ENCODE measurements at places on chromosomes 5 and 9.

GRCh38 chr5:142946547-142947426, 176.6 kb downstream of the ARHGAP26 start:
- DNase-seq = no peak

- no peak for DNase-seq
These were observed 232.8 kb downstream of the PDE4D start for GRCh38 chr5:59660737-59661136.

DNA sequence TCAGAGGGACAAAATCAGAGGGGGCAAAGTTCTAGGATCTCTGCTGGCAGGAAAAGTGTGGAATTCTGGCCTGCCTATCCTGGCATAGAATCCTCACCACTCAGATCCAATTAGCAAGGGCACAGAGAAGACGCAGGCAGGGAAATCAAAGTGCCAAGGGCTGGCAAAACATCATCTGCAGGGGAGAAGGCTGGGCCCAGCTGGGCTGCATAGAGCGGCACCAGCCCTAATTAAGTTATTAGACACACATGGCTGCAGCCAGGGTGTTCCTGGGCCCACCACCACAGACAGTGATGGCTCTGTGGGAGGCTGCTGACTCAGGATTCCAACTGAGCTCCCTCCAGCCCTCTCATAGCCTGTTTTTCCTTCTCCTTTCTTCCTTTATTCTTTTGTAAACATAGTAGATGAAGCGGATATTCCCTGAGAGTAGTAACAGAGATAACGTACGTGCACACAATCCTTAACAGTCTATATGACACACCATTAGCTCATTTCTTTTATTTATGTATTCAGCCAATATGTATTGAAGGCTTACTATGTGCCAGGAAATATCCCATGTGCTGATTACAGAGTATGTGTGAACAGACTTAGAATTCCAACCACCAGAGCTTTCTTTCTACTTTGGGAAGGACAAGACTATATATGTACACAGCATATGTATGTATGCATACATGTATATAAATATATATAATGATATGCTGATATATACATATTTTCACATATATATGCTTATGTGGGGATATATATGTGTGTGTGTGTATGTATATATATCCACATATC, 236.1 kb downstream of the ASTN2 start:
- peak; percentile 16 for DNase-seq

DNA sequence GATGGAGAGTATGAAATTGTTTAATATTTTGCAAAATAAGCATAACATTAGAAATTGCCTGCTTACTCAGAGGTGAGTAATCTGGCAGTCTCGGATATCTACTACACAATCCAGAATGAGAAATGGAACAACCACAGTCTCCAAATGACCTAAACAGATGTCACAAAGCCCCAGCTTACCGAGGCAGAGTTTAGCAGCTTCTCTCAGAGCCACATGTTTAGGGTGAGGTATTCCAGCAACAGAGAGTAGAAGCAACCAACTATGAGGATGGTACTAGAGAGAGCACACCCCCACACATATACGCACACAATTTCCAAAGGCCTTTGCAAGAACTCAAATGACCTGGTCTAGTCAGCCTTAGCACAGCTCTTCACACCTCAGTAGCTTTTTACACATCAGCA, 122.7 kb upstream of the LPAR1 start:
- no peak for DNase-seq

- peak; percentile 30 for DNase-seq
These were observed 539 bp downstream of the ARRDC3 start for GRCh38 chr5:91382530-91383026.

DNA sequence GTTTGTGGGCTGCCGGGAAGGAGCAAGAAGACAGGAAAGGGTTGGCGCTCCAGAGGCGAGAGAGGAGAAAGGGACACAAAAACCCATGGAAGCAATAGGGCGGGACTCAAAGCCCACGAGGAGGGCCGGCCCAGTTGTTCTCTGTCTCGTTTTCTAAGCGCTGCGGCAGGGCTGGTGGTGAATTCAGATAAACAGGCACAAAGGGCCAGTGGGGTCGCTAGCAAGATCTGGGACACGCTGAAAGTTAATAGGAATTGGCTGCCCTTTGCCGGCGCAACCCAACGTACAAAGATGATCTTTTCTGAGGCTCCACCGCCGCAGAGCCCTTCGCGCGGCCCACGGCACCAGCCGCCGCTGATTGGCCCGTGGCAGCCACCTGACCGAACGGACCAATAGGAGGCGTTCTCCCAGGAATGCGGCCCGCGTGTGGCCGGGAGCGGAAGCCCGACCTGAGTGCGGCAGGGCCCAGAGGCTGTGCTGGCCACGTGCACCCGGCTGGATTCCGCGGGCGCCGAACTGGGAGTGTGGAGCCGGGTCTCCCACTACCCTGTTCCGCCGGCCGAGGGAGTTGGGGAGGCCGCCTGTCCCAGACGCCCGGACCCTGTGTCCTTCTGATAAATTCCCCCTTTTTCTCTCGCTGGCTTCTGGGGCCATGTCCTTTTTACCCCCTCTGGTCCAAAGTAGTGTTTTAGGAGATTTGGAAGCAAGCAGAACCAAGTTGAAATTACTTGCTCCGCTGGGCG, 16.8 kb upstream of the NSD1 start:
- peak; percentile 77 for DNase-seq

DNA sequence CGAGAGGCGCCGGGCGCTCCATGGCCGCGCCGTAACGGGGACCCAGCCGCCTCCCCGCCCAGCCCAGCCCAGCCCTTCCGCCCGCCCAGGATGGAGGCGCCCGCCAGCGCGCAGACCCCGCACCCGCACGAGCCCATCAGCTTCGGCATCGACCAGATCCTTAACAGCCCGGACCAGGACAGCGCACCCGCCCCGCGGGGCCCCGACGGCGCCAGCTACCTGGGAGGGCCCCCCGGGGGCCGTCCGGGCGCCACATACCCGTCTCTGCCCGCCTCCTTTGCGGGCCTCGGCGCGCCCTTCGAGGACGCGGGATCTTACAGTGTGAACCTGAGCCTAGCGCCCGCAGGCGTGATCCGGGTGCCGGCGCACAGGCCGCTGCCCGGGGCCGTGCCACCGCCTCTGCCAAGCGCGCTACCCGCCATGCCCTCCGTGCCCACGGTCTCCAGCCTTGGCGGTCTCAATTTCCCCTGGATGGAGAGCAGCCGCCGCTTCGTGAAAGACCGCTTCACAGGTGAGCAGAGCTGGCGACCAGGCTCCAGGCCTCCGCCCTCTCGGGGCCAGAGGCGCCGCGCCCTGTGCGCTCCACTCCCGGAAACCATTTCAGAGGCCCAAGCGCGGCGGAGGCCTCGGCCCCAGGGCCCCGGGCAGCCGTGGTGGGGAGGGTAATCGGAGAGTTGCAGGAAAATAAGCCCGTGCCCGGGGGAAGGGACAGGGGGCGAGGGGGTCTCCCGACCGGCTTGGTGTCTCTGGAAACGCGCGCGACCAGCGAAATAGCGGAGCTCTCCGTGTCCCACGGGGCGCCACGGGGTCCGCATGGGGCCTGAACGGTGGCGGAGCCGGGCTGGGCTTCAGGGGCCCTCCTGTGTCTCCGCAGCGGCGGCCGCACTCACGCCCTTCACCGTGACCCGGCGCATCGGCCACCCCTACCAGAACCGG, 496 bp downstream of the TLX3 start:
- DNase-seq = no peak

DNA sequence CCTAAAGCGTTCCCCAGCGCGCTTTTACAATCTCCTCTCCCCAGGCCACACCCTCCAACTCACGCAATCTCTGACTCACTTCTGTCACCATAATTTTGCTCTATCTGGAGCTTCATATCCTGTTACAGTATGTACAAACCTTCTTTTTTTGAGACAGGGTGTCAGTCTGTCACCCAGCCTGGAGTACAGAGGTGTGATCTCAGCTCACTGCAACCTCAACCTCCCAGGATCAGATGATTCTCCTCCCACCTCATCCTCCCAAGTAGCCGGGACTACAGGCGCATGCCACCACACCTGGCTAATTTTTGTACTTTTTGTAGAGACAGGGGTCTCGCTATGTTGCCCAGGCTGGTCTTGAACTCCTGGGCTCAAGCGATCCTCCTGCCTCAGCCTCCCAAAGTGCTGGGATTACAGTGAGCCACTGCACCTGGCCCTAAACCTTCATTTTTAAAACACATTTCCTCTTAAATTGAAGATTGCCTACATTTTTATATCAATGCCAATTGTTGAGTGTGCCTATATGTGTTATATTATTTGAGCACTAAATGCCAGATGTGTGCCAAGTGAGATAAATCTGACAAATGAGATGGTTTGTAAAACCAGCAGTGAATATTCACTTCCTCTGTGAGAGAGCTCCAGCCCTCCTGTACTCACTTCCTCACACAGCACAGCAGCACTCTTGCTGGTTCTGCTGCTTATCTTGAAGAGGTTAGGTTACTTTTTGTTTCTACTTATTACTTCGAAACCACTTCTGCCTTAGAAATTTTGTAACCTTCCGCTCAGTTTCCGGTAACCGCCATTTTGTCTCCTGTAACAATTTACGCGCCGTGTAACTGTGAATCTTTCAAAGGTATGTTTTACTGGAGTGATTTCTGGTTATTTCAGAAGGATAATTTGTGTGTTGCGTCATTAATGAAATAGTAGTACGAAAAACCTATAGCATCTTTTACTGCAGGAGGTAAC, 57.9 kb downstream of the DOCK8 start:
- DNase-seq = no peak

DNA sequence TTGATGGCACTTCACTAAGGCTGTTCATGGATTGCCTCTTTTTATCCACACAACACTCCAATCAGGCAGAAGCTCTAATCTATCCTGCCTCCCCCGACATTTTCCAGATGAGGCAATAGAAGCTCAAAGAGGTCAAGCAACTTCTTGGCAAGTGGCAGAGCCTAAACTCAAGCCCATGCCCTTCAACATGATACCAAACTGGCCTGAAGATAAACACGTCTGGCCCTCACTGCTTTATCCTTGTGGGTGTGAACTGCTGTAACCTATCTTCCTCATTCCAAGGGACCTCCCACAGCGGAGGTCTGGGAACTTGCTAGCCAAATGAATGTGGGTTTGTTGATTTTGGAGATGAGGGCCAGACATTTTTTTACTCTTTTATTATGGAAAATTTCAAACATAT, 9.5 kb downstream of the SLC35A4 start:
- DNase-seq = no peak

DNA sequence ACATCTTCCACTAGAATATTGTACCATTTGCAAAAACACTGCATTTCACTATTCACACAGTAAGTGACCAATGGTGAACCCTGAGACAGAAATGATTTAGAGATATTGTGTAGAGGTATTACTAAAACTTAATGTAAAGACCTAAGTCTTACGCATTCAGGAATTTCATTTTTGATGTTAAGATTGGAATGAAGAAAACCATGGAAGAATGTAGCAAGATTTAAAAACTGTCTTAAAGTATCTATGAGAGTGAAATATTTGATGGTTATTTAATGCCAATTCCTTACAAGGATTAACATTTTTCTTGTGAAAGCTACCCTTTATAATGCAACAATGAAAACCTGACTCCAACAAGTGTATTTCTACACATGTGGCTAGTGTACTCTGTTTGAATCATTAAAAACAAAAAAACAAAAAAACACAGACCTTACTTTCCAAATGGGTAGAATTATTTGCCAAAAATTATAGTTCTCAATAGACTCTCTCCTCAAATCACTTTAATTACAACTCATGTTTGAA, 172.0 kb downstream of the NNT start:
- no peak for DNase-seq

DNA sequence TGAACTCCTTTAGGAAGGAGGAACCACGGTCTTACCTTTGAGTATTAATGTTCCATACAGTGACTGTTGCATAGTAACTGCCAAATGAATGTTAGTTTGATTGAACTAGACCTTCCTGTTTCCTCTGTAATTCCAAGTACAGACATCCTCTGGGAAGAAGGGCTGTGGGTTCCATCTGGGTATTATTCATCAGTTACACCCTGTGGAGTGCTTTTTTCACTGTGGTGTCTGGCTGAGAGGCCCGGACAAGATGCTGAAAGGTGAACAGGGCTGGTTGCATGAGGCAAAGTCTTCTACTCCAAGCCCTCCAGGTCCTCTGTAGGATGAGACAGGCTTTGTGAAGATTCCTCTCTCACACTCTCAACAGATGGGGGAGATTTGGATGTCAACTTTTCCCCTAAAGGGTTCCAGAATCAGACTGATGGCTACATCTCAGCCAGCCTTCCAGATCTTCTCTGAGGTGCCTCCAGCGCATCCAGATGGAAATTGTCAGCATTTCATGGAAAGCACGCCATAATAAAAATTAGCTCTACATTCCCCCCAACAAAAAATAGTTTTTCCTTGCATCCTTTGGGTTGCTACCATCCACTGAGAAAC, 230.9 kb downstream of the GAS1 start:
- no peak for DNase-seq

DNA sequence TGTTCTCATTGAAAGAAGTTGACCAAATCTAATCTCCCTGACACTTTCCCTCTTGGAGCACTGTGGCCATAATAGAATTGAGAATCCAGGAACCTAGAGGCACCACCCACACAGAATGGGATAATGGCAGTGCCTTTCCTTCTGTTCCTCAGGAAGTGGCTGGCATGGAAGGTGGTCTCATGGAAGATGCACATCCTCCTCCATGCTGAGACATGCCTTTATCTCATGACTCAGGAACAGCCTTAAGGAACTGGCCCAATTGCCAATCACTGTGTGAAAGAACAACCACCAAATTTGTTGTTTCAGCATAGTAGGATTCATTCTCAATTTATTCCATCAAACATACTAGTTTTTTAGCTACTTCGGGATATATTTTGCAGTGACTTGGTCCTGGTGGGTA, 137.5 kb upstream of the RASGRF2 start:
- no peak for DNase-seq

GRCh38 chr5:65866837-65867521, 59.4 kb upstream of the ERBIN start:
- no peak for DNase-seq

DNA sequence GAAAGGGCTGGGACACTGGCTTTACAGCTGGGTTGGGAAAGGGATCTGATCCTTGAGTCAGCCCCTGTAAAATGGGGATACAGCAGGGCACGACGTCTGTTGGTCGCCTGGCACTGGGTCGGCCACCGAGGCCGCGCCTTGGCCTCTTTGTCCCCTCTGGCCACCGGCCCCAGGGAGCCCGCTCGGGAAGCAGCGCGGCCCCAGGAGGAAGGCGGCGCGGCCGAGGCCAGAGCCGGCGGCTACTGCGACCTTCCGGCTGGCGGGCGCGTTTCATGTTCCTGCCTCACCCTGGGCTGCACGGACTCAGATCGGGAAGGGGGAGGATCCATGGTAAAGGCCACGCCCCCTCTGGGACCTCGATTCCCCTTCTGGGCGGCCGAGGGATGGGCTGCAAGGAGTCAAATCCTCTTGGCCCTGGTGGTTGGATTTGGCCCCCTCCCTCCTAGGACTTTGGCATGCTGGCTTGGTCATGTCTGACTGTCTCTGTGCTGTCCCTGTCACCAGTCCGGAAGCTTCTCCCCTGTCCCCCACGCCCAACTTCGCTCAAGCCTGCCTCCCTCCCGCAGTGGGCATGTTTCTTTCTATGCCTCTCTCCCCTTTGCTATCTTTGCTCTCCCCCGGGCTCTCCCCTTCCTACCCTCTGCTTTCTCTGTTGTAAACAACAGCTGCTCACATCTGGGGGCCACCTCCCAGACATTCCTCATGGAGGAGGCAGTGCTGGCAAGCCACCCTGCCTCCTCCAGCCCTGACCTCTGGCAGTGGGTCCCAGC, 25.8 kb downstream of the FPGS start:
- peak; percentile 5 for DNase-seq

- DNase-seq = no peak
These were observed 139.5 kb upstream of the RASGRF2 start for GRCh38 chr5:80820685-80821084.

- DNase-seq = no peak
These were observed 11.8 kb downstream of the CARD19 start for GRCh38 chr9:93107825-93108161.

GRCh38 chr9:81594415-81594814, 94.9 kb downstream of the TLE1 start:
- DNase-seq = no peak

GRCh38 chr5:136799806-136800372, 434.5 kb upstream of the TRPC7 start:
- DNase-seq = no peak
